Left renal cortex interstitium (tissue), 4 donors: ENCODE measurements at places on chromosomes 16 and 17. TPM values are rescaled to one million over a fixed set of nuclear protein-coding genes. Genes with fewer than 3 reads are reported as not detected.

- DNase-seq = no peak
These were observed 209.3 kb downstream of the FTO start for GRCh38 chr16:53913099-53913870.

DNA sequence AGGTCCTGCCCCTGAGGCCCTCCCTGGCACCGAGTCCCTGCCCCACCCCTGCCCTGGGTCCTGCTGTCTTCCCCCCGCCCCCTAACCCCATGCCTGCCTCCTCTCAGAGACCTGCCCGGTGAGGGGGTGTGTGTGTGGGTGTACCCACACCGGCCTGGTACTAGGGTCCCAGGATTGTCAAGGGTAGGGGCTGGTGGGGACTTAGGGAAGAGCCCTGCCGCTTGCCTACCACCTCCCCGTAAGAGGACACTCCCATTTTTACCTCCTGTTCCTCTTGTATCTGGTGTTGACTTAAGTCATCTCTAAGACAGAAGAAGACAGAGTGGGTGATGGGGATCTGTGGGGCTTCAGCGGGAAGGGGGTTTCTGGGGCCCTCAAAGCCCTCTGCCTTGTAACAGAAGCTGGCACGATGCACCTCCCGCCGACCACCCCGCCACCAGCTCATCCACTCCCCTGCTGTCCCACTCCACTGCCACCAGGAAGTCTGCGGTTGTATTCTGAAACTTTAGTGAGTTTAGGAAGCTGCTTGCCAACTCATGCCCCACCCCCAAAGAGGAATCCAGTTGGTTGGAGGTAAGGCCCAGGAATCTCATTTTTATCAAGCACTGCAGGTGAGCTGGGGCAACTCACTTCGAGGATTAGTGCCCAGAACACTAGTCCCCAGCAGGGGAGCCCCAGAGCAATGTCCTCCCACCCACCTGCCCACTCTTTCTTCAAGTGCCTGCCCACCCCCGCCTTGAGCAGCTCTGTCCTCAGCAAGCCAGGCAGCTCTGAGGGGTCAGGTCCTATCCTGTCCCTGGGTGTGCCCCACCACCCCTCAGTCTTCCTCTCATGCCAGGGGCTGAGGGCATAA lies 5.6 kb downstream of the SPATA32 start:
- no peak for DNase-seq

The TNK1 gene
- 3.1 TPM for polyA plus RNA-seq

The CCL18 gene
- polyA plus RNA-seq = not detected

- no peak for DNase-seq
These were observed 52.1 kb downstream of the USP10 start for GRCh38 chr16:84751947-84752346.

GRCh38 chr16:30473231-30474073 lies 910 bp downstream of the ITGAL start:
- DNase-seq = no peak

DNA sequence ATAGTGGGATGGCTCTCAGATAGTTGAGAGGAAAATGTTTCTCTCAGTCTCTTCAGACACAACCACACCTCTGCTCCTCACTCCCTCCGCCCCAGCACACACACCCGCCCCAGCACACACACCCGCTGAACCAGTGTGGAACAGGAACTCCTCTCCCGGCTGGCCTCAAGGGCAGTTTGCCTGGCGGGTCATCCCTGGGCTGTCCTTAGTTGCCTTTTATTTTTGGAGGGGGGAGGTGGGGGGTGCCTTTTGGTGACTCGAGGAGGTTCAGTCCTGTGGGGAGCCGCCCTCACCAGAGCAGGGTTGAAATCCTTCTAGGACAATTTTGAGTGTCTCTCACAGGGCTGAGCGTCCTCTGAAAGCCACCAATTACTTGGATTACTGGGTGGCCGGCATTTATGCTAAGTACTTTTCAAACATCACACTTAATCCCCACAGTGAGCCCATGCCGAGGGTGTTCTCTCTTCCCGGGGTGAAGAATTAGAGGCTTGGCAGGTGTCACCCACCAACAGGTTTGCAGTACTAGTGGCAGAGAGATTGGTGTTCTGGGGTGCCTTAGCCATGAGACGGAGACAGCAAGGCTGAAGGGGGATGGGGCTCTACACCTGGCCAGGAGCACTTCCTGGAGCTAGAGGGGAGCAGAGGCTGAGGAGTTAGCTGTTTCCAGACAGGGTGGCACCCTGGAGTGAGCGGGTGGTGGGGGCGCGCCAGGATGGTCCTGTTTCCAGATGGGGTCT lies 2.8 kb downstream of the RASD1 start:
- no peak for DNase-seq

DNA sequence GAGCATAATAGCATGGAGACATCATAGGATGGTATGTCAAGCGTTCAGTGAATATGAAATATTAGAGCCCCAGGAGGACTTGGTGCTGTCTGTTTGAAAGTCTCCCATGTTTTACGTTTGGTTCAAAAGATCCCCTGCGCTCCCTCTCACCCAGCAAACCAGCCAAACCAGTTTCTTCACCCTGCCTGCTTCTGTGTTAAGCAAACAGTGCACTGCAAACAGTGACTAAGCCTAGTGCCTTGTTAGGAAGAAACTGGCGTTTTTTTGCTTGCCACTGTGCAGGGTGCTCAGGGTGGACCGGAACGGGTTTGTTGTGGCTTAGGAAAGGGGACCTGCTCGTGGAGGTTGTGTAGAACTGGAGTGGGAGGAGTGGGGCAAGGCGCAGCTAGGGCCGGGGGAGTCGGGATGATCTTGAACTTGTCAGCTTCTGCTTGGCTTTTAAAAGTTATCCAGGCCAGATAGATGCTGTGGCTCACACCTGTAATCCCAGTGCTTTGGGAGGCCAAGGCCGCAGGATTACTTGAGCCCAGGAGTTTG lies 7.7 kb downstream of the CDH1 start:
- DNase-seq = no peak

GRCh38 chr17:31875081-31875480 lies 16.0 kb upstream of the COPRS start:
- DNase-seq = no peak

GRCh38 chr17:81111066-81111465 lies 54.2 kb upstream of the PVALEF start:
- DNase-seq = no peak

The FTSJ3 gene
- polyA plus RNA-seq = 62.2 TPM

GRCh38 chr16:67191411-67191994 lies 452 bp upstream of the E2F4 start:
- no peak for DNase-seq

DNA sequence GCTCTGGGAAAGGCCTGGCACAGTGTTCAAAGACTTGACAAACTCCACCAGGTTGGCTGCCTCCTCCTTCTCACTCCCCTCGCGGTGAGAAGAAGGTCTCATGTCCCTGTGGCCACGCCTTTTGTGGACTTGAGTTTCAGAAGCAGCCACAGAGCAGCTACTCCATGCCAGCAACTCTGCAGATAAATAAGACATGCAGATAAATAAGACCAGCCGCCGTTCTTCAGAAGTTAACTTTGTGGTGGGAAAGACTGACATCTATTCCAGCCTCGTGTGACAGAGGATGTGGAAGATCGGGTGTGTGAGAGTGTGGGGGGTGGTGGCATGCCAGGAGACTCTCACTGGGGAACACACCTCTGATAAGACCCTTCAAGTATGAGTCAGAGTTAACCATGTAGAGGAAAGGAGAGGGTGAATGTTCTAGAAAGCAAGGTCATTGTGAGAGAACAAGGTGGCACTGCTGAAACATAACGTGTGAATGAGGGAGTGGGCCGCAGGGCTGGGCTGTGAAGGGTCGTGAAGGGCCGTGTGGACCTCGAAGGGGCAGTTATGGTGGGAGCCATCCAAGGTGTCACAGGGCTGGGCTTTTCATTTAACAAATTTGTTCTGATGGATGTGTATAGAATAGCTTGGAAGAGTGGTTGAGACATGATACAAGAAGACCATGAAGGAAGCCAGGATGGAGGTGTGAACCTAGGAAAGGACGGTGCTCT lies 830 bp downstream of the SPACA3 start:
- DNase-seq = no peak

GRCh38 chr16:73015612-73016487 lies 32.1 kb downstream of the ZFHX3 start:
- no peak for DNase-seq

- DNase-seq = no peak
These were observed 2.8 kb downstream of the KRTAP4-9 start for GRCh38 chr17:41107941-41108450.

The ATP2A1 gene
- polyA plus RNA-seq = 3.0 TPM
